ENCODE measurements at places on chromosomes 5 and 9. TPM values are rescaled to one million over a fixed set of nuclear protein-coding genes. Genes with fewer than 3 reads are reported as not detected.

Gene CARD6
- 0.06 TPM for polyA plus RNA-seq

Gene FAM81B
- polyA plus RNA-seq: not detected

Gene NUTM2F
- polyA plus RNA-seq: 1.5 TPM

Gene SPDL1
- polyA plus RNA-seq: 26.0 TPM

Gene ARRDC3
- polyA plus RNA-seq: 279 TPM

Gene PCDHA13
- 1.2 TPM for polyA plus RNA-seq

Gene IRX2
- 0.95 TPM for polyA plus RNA-seq

Gene AMACR
- polyA plus RNA-seq: 28.5 TPM

Gene PLCXD3
- 6.6 TPM for polyA plus RNA-seq

Gene KCNT1
- polyA plus RNA-seq: 0.67 TPM

Gene DAB2
- 0.63 TPM for polyA plus RNA-seq

Gene STPG3
- not detected for polyA plus RNA-seq

Gene SEMA5A
- polyA plus RNA-seq: 3.2 TPM
